T-cell (primary cell): ENCODE measurements at places on chromosomes 16 and 17. TPM values are rescaled to one million over a fixed set of nuclear protein-coding genes. Genes with fewer than 3 reads are reported as not detected.
A peak's percentile ranks its signal among the peaks of the same experiment; 100 is the strongest.

KRT39 gene
- not detected for total RNA-seq

KRT36 gene
- not detected for total RNA-seq

TP53TG3 gene
- not detected for total RNA-seq

CACNG1 gene
- total RNA-seq = not detected

ZPBP2 gene
- total RNA-seq = not detected

TK2 gene
- 4.6 TPM for total RNA-seq

AOC3 gene
- 1.2 TPM for total RNA-seq

RAB26 gene
- not detected for total RNA-seq

CCDC40 gene
- 1.4 TPM for total RNA-seq

KRTAP16-1 gene
- 0.23 TPM for total RNA-seq

GRCh38 chr17:27155866-27156265 is 138.0 kb upstream of the WSB1 start:
- no peak for DNase-seq

GRCh38 chr17:5665164-5665563 is 80.9 kb upstream of the NLRP1 start:
- no peak for DNase-seq

GRCh38 chr16:337975-338575 is 14.4 kb downstream of the AXIN1 start:
- no peak for DNase-seq

DNA sequence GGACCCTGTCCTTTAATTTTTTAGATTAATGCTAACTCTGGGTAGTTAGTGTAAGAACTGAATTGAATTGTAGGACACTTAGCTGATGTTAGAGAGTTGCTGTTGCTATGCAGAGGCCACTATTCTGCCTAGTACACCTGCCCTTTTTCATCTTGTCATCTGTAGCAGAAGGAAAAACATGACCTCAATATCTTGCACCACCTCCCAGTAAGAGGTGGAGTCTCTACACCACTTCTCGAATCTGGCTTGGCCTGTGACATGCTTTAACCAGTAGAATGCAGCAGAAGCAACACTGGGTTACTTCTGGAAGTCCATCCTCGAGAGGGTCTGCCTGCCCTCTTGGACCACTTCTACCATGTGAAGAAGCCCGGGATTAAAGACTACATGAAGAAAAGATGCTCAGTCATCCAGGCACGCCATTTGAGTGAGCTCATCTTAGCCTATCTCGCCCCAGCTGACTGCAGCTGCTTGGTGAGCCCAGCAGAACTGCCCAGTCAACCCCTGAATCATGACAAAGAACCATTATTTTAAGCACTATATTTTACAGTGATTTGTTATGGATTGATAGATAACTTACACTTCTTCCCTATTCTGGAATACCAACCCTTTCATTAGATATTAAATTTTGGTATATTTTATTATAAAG is 153.5 kb downstream of the MYO1D start:
- DNase-seq = no peak

DNA sequence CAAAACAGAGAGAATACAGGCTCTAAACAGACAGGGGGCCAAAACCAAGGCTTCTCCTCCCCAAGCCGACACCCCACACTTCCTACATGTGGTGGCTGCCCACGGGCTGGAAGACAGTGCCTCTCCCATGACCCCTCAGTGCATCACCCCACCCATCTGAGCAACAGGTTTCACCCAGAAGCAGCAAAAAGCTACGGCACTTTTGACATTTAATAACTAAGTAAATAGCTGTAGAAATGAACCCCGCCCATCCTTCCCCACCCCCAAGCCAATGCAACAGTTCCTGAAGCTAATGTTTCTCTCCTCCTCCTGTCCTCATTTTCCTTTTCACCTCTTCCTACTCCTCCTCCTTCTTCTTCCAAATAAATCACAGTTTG is 9.9 kb upstream of the SOX9 start:
- DNase-seq = no peak

DNA sequence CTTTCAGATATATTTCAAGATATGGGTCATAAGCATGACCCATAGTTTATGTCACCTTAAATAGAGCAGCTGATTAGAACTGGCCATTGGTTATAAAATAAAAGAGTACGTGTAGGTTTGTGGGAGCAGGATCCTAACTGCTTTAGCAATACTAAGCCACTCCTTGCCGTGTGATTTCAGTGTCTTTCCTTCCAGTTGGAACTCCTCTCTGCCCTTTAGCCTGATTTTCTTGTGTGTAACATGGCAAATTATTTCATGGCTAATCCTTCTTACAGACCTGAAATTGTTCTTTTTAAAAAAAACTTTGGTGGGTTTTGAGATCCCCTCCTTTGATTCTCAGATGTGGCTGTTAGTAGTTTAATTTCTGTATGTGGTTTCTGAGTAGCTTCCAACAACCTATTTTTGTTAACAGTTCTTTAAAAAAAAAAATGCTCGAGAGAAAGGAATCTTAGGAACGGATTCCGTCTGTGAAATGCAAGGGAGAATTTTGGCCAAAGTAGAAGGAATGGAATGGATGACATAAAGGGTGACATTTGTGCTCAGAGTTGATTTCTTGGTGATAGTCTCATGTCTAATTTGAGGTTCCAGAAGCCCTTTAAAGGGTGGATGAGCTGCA is 39.9 kb downstream of the DHRS7B start:
- DNase-seq = no peak

GRCh38 chr17:16989953-16990860 is 18.3 kb upstream of the TNFRSF13B start:
- no peak for DNase-seq

DNA sequence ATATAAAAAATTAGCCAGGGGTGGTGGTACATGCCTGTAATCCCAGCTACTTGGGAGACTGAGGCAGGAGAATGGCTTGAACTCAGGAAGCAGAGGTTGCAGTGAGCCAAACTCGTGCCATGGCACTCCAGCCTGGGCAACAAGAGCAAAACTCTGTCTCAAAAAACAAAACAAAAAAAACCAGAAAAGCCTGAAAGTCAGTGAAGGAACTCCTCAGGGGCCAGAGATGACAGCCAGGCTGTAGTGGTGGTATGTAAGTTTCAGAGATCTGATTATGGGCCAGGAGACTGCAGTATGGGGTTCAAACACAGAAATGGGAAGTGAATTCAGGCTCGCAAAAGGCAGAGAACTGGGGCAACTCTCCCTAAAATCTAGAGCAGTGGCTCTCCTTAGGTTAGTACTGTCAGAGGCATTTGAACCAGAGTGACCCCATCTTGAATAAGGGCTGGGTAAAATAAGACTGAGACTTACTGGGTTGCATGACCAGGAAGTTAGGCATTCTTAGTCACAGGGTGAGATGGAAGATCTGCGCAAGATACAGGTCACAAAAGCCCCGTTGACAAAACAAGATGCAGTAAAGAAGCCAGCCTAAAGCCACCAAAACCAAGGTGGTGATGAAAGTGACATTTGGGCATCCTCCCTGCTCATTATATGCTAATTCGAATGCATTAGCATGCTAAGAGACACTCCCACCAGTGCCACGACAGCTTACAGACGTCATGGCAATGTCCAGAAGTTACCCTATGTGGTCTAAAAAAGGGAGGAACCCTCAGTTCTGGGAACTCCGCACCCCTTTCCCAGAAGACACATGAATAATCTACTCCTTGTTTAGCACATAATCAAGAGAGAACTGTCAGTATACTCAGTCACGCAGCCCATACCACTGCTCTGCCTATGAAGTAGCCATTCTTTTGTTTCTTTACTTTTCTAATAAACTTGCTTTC is 120.2 kb upstream of the XYLT1 start:
- peak; percentile 19 for DNase-seq

DNA sequence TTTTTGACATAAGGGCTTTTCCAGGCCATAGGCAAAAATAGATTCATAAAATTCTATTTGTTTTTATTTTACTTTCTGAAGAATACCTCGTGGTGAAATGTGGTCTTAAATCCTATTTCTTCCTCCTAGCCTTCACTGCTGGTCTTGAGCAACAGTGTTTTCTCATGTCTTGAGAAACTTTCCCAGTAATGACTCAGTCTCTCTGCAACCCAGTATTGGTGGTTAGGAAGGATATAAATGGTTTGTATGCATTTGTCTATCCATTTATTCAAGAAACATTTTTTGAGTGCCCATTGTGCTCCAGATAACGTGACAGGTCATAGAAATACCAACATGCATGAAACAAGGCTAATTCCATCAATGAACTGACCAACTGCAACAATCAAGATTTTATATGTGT is 213.9 kb downstream of the TMEM114 start:
- no peak for DNase-seq

- DNase-seq = no peak
Observed at GRCh38 chr17:1627182-1627981, 1.3 kb downstream of the SLC43A2 start.

GRCh38 chr17:74008196-74008595 is 195.3 kb upstream of the RPL38 start:
- DNase-seq = peak; percentile 1

- DNase-seq = no peak
Observed at GRCh38 chr16:57627184-57627871, 1.1 kb upstream of the ADGRG1 start.

DNA sequence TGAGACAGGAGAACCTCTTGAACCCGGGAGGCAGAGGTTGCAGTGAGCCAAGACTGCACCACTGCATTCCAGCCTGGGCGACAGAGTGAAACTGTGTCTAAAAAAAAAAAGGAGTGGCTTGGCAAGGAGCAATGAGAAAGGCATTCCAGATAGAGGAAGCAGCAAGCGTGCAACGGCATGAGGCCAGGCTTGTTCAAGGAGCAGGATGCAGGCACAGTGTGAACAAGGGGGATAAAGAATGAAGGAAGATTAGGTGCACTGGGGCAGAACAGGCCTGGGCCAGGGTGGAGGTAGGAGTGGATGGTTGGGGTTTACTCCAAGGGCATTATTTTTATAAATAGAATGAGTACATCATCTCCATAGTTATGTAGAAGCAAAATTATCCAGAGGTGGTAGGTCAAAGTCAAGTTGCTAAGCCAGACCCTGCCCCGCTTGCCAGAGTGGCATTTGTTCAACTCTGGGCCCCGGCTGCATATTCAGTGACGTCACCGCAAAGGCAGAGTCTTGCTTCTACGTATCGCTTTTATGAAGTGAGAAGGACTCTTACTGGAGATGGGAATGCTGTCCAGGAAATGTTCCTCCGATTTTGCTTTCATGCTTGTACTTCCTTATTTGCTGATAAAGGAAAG is 100.2 kb downstream of the KATNIP start:
- DNase-seq = no peak

DNA sequence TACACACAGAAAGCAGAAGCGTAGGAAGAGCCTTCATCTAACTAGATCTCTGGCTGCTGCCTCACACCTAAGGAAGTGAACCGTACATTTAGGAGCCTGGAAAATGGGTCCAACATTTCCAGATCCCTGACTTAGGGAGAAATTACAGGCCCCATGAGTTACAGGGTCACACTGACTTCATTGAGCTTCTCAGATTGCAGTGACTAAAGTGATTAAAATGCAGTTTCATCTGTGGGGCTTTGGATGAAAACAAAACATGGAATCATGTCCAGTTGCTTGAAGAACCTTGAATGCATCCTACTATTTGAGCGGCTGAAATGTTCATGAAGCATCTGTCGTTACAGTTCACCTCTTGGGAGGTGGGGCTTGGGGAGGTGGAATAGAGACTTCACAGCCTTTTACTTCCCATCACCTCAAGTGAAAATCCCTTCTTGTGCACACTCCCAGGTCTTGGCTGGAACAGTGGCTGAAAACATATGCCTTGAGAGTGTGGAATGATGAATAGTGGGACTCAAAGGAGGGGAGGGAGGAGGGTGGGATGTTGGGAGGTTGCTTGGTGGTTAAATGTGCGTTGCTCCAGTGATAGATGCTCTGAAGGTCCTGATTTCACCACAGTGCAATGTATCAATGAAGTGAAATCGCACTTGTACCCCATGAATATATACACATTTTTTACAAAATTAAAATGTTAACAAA is 19.7 kb downstream of the TEKT3 start:
- DNase-seq = no peak

DNA sequence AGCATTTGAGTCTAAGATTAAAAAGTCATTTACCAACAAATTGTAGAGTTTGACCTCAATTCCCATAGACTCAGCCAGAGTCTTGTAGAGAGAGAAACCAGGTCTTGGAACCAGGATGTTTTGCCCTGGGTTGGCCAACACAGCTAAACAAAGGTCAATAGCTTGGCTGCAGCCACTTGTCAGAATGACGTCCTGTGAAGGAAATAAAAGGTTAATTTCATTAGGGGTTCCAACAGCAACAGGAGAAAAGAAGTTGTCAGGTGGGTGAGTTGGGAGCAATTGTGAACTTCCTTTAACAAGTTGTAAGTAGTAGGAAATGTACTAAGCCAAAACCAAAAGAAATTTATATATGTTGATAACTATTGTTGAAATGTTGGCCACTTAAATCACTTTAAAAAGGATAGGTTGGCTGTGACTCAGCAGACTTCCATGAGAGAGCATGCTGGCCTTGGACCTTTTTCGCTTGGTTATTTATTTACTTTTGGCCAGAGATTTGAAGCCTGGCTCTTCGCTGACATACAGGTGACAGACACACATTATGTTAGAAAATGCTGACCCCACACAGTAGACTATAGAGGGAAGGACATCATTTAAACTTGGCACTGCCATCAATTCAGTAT is 4.3 kb downstream of the TAT start:
- DNase-seq = no peak

DNA sequence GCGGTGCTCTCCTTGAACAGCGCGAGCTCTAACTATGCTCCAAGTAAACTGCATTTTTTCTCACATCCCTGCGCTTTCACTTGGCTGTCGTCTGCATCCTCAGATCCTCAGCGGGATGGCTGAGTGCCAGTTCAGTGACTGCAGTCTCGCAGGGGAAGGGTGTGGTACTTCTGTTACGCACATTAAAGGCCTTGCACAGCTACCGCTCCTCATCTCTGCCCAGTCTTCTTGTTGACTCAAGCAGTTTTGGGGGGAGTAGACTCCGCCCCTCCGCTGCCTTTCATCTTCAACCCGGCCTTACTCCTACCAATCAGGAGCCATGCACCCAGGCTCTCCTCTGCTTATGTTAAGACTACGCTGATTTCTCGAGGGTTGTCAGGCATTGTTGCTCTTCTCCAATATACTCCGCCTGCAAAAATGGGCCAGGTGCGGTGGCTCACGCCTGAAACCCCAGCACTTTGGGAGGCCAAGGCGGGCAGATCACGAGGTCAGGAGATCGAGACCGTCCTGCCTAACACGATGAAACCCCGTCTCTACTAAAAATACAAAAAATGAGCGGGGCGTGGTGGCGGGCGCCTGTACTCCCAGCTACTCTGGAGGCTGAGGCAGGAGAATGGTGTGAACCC is 10.0 kb downstream of the ATP5PD start:
- peak; percentile 95 for DNase-seq

DNA sequence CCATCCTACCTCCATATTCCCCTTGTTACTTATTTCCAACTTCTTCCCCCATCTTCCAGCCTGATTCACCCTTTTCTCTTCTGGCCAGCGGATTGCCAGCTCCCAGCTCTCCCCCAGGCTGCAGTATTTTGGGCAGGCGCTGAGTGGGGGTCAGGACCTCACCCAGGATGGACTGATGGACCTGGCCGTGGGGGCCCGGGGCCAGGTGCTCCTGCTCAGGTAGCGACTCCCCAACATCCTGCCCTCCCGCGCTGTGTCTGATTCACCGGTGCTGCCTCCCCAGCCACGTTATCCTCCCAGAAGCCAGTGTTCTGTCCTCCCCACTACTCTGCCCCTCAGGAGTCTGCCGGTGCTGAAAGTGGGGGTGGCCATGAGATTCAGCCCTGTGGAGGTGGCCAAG is 15.4 kb downstream of the COX6A2 start:
- no peak for DNase-seq
